ENCODE measurements at places on chromosomes 3 and 15.

GRCh38 chr3:12730506-12731242 lies 28.4 kb downstream of the TMEM40 start:
- DNase-seq, result peak; percentile 79

GRCh38 chr3:13688034-13688433 lies 139.1 kb downstream of the FBLN2 start:
- no peak for DNase-seq

- DNase-seq, result no peak
These were observed 114.5 kb downstream of the MEGF11 start for GRCh38 chr15:66138892-66139590.

DNA sequence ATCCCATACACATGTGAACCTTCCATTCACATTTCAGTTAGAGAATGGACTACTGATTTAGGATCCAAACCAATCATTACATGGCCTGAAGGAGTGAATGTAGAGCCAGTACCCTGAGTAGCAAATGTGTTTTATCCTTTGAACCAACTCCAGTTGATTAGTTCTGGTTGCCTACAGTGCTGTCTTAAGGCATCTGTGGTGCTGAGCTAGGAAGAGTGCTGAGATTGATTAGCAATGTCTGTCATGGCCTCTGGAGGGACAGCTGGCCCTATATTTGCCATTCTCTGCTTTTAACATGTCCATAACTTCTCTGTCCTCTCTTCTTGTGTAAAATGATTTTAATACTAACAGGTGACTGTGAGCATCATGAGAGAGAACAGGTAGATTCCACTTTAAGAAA lies 11.1 kb downstream of the LRTM1 start:
- DNase-seq, result no peak

DNA sequence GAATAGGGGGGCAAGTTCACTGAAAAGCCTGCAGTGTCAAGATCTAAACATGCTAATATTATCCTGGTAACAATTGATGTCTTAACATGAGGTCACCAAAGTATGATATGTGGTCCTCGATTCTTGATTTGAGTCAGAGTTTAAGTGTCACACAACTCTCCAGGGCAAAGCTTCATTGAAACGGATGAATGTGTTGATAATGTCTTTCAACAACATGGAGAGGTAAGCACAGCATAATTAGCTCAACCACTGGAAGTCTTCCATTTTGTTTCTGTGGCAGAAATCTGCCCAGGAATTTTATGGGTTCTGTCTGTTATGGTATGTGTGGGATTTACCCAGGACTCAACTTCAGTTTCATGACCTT lies 591.5 kb downstream of the ZNF385D start:
- no peak for DNase-seq

DNA sequence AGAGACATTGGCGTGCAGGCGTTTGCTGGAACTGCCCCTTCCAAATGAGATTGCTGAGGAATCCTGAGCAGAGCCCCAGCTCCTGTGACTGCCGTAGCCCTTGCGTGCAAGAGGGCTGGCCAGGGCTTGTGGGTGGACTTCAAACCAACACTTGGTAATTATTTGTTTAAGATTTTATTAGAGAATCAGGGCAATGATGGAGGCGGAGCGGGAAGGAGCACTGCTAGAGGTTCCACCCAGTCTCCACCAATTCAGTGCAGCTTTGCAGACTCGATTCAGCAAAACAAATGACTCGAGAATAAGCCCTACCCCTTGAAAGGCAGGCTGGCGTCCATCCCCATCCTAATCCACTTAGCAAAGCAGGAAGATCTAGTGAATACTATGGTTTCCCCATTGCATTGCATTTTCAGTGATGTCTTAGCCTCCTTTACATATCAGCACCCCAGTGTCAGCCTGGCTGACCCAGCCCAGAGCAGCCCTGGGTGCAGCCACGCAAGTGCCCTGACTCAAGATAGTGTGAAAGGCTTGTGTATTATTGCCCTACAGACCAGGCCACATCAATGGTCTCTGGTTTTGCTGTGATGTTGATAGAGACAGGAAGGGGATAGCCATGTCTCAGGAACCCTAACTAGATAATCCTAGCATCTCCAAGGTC lies 26.0 kb downstream of the GLDN start:
- DNase-seq, result no peak

DNA sequence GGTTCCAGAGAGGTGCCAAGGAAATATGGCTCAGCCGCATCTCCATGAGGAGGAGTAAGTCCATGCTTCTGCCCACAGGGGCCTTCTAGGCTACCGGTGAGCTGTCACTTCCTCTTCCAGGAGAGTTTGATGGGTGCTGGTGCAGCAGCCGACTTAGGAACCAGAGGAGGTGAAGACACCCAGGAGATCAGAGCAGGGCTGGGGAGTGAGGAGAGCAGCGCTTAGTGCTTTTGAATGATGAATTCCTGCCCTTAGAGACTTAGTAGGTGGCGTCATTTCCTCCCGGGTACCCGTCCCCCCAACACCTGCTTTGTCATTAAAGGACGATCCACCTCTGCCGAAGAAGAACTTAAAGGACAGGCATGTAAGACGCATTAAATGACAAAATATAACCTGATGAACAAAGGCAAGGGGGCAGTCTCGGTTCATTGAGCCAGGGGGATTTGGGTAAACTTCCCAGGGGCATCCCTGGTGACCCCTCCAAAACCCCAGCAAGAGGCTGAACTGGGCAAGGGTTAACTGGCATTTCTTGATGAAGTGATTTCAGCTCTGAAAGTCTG lies 67.6 kb downstream of the HES1 start:
- no peak for DNase-seq

- DNase-seq, result no peak
These were observed 11.2 kb downstream of the C3orf62 start for GRCh38 chr3:49265661-49266386.

GRCh38 chr3:124840331-124840730 lies 46.8 kb downstream of the ITGB5 start:
- DNase-seq, result no peak

DNA sequence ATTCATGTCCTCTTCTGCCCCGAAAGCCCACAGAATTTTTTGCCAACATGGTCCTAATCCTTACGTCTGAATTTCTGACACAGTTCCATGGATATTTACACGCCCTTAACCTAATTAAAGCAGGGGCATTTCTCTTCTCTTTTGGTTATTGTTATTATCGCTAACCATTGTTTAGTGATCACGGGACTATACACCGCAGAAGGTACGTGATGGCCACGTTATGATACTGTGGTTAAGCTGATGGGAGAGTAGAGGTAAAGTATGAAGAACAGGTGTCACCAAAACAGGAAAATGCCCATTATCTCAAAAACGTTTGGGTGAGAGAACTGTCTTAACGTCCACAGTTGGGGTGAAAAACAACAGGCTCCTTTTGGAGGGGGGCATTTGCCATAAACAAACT lies 26.4 kb downstream of the CCR4 start:
- DNase-seq, result no peak

DNA sequence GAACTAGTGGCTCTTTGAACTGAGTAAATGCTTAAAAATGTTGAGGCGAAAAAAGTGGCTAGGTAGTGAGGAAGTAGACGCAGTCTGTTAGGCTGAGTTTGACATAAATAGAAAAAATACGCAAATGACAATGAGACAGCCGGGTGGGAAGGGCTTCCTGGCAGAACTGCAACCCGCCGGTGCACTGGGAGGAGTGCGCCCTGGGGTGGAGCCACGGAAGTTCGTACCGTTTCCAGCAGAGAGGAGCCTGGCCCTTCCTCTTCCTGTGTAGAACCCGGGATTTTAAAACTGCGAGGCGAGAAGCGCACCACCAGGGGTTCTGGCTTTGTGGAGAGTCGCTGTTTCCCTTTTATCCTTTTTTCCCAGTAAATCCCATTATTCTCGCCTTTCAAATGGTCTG lies 602.6 kb downstream of the PYDC2 start:
- no peak for DNase-seq

GRCh38 chr3:16464511-16465148 lies 48.9 kb downstream of the RFTN1 start:
- no peak for DNase-seq

GRCh38 chr3:182908471-182908870 lies 71.9 kb downstream of the DCUN1D1 start:
- DNase-seq, result no peak

DNA sequence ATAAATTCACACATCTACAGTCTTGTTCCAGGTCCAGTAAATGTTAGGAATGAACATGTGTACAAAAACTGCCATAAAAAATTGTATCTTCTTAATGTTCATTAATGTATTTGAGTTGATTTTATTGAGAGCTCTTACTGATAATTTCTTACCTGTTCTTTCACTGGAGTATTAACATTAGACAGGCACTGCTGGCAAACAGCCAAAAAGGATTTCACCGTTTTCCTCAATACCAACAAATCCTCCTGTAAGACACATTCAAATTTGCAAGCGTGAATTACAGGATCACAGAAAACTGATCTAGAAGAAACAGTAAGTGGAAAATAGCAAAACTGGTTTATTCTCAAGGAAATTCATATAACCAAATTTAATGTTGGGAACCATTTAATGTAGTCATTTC lies 127.4 kb downstream of the PCCB start:
- DNase-seq, result no peak

- DNase-seq, result no peak
These were observed 34.0 kb upstream of the PLOD2 start for GRCh38 chr3:146195030-146195429.

DNA sequence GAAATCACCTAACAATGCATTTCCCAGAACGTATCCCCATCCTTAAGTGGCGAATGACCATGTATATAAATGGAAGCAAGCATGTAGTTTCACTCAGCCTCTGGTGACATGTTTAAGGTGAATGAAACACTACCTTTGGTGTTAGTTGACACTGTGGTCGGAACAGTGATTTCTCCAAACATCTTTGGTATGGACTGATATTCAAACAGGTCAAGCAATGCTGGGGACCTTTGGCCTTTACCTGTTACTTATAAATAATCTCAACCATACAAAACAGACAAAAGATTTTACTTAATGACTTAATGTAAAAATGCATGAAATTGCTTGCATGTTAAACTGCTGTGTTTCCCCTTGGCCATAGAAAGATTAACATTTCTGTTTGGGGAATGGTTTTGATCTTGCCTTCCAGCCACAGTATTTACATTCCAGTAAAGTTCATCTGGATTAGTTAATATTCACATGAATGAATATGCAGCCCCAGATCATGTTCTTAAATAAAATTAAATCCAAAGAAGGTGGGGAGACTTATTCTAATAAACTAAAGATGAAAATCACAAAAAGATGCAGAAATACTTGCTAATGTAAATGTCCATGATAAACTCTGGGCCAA lies 74.4 kb upstream of the HES1 start:
- DNase-seq, result no peak

- no peak for DNase-seq
These were observed 64.8 kb downstream of the ARIH1 start for GRCh38 chr15:72538931-72539330.

DNA sequence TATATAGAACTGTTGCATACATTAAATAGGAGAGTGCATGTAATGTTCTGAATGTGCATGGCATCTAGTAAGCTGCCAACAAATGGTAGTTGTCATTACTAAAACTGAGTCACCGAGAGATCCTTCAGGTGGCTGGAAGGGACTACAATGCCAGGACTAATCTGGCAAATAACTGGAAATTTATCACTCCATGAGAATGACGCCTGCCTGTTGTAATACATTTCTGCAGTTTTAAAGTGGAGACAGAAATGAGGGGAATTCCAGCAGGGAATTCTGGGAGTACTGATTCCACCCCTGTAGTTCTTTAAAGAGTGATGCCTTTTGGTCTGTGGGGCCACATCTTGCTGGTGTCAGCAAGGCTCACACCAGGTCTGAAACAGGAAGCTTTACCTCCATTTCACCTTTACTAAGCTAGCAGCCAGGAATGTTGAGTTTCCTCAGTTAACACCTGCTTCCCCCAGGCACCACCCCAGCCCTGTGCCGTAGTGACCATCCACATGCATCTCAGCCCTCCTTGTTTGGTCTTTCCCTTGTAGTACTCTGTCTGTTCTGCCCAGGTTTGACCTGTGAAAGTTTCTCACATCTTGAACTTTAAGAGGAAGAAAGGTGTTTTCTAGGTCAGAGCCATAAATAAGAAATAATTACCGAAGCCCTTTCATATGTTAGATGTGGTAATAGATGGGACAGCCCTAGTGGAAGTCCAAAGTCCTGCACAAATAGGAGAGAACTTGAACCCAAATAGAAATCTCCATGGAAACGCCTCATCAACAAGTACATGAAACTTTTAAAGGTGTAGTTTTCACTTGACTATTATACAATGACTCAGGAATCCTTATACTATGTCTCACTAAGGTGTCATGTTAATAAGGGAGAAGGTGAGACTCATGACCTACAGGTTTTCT lies 56.7 kb upstream of the LMOD3 start:
- no peak for DNase-seq

DNA sequence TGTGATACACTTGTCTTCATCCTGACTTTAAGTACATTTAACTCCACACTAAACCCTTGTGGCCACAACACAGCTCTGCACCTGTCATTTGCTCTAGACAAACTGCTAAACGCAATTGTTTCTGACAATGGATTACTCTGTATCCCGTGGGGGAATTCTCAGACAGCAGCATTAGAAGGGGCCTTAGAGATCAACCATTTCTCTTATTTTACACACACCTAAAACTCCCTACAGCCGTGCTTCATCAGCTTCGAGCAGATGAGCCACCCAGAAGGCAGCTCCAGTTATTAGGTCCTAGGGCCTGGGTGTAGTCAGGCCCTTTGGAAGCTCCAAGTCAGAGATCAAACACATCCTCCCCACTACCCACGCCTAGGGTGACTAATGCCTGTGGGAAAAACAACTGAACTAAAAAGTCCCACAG lies 1.3 kb upstream of the IL12A start:
- DNase-seq, result peak; percentile 84

DNA sequence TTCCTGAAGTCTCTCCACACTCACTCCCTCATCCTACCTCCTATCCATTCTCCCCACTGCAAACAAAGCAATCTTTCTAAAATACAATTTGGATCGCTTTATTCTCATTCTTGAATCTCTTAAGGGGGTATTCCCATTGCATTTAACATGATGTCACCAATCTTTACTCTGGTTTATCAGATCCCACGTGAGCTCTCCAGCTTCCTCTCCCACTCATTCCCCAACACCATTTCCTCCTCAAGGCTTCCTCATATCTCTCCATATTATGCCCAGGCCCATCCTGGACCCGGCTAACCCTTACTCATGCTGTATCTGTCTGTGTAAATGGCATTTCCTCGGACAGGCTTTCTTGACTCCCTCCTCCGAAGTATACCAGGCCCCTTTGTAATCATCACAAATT lies 165.0 kb downstream of the CD47 start:
- peak; percentile 63 for DNase-seq

DNA sequence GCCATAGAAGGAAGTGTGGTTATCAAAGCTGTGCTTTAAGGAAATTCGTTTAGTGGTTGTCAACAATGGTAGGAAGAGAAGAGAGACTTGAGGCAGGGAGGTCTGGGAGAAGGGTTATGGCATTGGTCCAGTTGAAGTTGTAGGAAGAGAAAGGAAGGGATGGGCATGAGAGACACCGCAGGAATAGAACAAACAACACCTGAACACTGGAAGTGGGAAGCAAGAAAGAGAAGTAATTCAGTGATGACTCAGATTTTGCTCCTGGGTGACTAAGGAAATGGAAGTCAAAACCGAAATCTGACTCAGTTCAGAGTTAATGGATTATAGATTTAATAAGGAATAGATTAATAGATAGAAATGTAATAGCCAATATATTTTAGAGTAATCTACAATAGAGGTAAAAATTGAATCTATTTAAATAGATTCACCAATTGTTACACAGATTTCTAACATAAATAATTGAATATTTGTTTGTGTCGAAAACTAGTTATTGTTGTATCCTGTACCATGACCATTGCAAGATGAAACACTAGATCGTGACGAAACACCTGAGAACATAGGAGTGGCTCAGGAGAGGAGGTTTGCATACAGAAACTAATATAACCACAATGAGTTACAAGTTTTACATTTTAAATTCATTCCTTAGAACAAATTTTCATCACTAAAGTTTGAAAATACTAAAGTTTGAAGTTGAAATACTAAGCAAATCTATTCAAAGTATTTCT lies 36.0 kb downstream of the THBS1 start:
- peak; percentile 2 for DNase-seq
